ENCODE measurements at places on chromosomes 11 and 22. TPM values are rescaled to one million over a fixed set of nuclear protein-coding genes. Genes with fewer than 3 reads are reported as not detected.

The AMBRA1 gene
- 22.6 TPM for total RNA-seq

The MAPK8IP2 gene
- total RNA-seq = 6.1 TPM

The DSCAML1 gene
- total RNA-seq = 4.1 TPM

The OR5AN1 gene
- total RNA-seq = not detected

GRCh38 chr22:42678894-42679293 is 29.7 kb upstream of the CYB5R3 start:
- no peaks in the 10 kb centered on the region for H3K27me3 ChIP-seq
- no peak overlapping the region for H3K4me3 ChIP-seq
- H3K36me3 ChIP-seq = no peaks in the 10 kb centered on the region
- peaks cover 24% of the 10 kb centered on the region for H3K4me1 ChIP-seq

DNA sequence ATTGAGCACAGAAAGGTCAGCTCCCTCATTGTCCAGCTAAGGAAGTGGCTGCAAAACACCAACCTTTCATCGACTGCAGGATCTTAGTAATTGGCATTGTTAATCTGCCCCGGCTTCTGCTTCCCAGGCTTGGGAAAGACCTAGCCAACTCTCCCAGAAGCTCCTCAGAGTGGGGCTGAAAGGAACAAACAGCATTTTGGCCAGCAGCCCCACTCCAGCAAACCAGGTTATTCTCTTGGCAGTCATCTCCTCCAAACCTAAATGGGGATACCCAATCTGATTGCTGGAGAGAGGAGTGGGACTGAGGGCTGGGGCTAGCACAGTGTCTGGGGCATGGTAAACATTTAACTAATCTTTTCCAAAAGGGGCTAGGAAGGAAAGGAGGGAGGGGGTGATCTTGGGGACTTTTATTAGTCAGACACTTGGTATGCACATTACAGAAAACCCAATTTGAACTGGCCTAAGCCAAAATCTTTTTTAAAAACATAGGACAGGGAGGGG is 294.4 kb downstream of the MN1 start:
- H3K4me3 ChIP-seq = no peak overlapping the region
- H3K36me3 ChIP-seq = no peaks in the 10 kb centered on the region
- H3K27me3 ChIP-seq = no peaks in the 10 kb centered on the region
- H3K4me1 ChIP-seq = no peaks in the 10 kb centered on the region
- no peak overlapping the region for H3K27ac ChIP-seq

DNA sequence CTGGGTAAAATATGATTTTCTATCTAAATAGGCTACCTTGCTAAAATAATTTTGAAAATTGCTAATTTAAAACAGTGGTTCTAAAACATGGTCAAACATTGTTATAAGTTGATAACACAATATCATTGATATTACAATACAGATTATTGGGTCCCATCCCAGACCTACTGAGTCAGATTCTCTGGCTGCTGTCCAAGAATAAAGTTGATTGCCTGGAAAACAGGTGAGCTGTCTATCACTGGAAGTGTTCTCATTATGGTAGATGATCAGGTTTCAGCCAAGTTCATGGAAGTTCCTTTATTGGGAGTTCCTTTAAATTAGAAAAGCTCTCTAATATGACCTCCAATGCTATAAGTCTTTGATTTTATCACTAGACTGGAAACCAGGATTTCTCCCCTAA is 52.3 kb downstream of the SC5D start:
- no peaks in the 10 kb centered on the region for H3K4me1 ChIP-seq
- H3K27ac ChIP-seq = no peak overlapping the region
- H3K36me3 ChIP-seq = no peaks in the 10 kb centered on the region

GRCh38 chr22:40023341-40023841 is 28.6 kb downstream of the FAM83F start:
- no peaks in the 10 kb centered on the region for H3K4me1 ChIP-seq
- H3K27ac ChIP-seq = no peak overlapping the region
- no peak overlapping the region for H3K4me3 ChIP-seq

GRCh38 chr11:23861615-23862014 is 635.2 kb upstream of the LUZP2 start:
- no peaks in the 10 kb centered on the region for H3K4me1 ChIP-seq
- no peaks in the 10 kb centered on the region for H3K27me3 ChIP-seq
- DNase-seq = no peak
- no peaks in the 10 kb centered on the region for H3K36me3 ChIP-seq
